ENCODE measurements at places on chromosomes 3 and 15. TPM values are rescaled to one million over a fixed set of nuclear protein-coding genes. Genes with fewer than 3 reads are reported as not detected.

The DOCK3 gene
- total RNA-seq = 3.6 TPM

- no peaks in the 10 kb centered on the region for H3K36me3 ChIP-seq
- no peak overlapping the region for H3K27ac ChIP-seq
Observed at GRCh38 chr3:13277860-13278531, 142.1 kb downstream of the NUP210 start.

The UNC13C gene
- total RNA-seq = not detected

GRCh38 chr3:46095307-46095706 is 68.0 kb upstream of the XCR1 start:
- peaks cover 22% of the 10 kb centered on the region for H3K27me3 ChIP-seq
- no peaks in the 10 kb centered on the region for H3K36me3 ChIP-seq
- peaks cover 45% of the 10 kb centered on the region for H3K4me1 ChIP-seq

- no peaks in the 10 kb centered on the region for H3K27me3 ChIP-seq
- no peak for DNase-seq
- H3K4me1 ChIP-seq = no peaks in the 10 kb centered on the region
- H3K36me3 ChIP-seq = no peaks in the 10 kb centered on the region
Observed at GRCh38 chr3:42486814-42487565, 15.5 kb upstream of the VIPR1 start.

GRCh38 chr3:119778176-119778575 is 3.7 kb upstream of the NR1I2 start:
- no peak overlapping the region for H3K27ac ChIP-seq
- no peak overlapping the region for H3K4me3 ChIP-seq
- peaks cover 3% of the 10 kb centered on the region for H3K36me3 ChIP-seq
- no peaks in the 10 kb centered on the region for H3K27me3 ChIP-seq
- no peak for DNase-seq

DNA sequence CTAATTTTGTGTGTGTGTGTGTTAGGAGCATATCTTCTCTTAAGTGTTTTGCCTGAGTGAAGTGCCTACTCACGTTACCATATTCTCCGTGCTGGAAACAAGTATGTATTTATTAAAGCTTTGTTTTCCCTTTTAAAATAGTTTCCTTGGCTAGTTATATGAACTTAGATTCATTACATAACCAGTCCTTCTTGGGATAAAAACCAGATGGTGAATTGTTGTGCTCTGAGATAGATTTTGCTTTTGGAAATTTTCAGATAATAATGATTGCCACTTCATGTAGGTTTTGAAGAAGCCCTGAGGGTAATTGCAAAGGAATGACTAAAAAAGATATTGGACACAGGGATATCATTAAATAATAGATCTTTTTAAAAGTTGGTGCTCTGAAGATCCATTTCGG is 390.2 kb upstream of the SGO1 start:
- no peaks in the 10 kb centered on the region for H3K27me3 ChIP-seq
- no peak overlapping the region for H3K27ac ChIP-seq
- H3K36me3 ChIP-seq = no peaks in the 10 kb centered on the region
- no peak overlapping the region for H3K4me3 ChIP-seq

GRCh38 chr15:90553248-90553745 is 23.6 kb downstream of the CRTC3 start:
- no peaks in the 10 kb centered on the region for H3K27me3 ChIP-seq
- H3K4me3 ChIP-seq = no peak overlapping the region
- peaks cover 37% of the 10 kb centered on the region for H3K4me1 ChIP-seq
- no peak for DNase-seq

The IGSF10 gene
- total RNA-seq = not detected

DNA sequence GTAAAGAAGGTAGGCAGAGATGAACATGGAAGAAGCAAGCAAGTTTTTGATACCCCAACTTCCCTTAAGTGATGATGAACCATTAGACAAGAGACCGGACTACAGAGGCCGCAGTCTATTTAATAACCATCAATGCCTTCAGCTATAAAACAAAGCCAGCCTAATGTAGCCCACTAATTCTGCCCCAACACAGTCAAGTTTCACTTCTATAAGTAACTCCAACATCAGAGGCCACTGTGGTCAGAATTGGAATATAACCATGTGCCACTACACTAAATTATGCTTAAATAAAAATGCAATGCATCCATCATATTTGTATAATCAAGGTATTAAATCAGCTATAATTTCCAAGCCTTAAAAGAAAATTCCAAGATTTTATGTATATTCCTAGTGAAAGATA is 234.7 kb downstream of the FOXP1 start:
- no peaks in the 10 kb centered on the region for H3K27me3 ChIP-seq
- H3K27ac ChIP-seq = peak overlapping the region; percentile 34
- no peak for DNase-seq
- no peak overlapping the region for H3K4me3 ChIP-seq
- peaks cover 13% of the 10 kb centered on the region for H3K36me3 ChIP-seq
- peaks cover 54% of the 10 kb centered on the region for H3K4me1 ChIP-seq

GRCh38 chr3:56573501-56573900 is 16.5 kb downstream of the CCDC66 start:
- no peak overlapping the region for H3K4me3 ChIP-seq
- no peak overlapping the region for H3K27ac ChIP-seq
- H3K4me1 ChIP-seq = peaks cover 24% of the 10 kb centered on the region
- peaks cover 63% of the 10 kb centered on the region for H3K36me3 ChIP-seq
- H3K27me3 ChIP-seq = no peaks in the 10 kb centered on the region

The CCDC54 gene
- total RNA-seq = not detected

The GATM gene
- 6.5 TPM for total RNA-seq

The TGM5 gene
- 0.11 TPM for total RNA-seq

- H3K27me3 ChIP-seq = peaks cover 10% of the 10 kb centered on the region
- no peaks in the 10 kb centered on the region for H3K4me1 ChIP-seq
- no peak overlapping the region for H3K27ac ChIP-seq
Observed at GRCh38 chr15:72907733-72908132, 124.2 kb upstream of the ADPGK start.

- H3K4me3 ChIP-seq = no peak overlapping the region
- no peak for DNase-seq
- H3K27ac ChIP-seq = no peak overlapping the region
- H3K36me3 ChIP-seq = no peaks in the 10 kb centered on the region
- H3K4me1 ChIP-seq = no peaks in the 10 kb centered on the region
Observed at GRCh38 chr3:114892880-114893279, 254.2 kb downstream of the ZBTB20 start.

DNA sequence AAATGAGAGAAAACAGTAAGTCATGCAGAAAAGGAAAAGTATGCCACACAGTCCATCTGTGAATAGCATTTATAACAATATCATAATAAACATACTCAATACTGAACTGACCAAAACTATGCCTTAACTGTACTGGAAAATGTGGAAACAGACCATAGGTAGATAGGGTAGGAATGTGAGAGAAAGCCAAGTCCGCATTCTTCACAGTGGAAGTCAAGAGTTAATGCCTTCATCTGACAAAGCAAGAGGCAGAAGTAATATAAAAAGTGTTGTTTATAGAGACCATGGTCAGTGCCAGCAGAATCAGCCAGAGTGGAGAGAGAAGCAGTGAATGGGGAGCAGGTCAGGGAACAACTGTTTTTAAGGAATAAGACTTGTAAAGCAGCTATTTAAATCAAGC is 52.3 kb downstream of the KBTBD12 start:
- no peaks in the 10 kb centered on the region for H3K36me3 ChIP-seq
- H3K4me1 ChIP-seq = no peaks in the 10 kb centered on the region
- peaks cover 3% of the 10 kb centered on the region for H3K27me3 ChIP-seq
- no peak overlapping the region for H3K27ac ChIP-seq
- DNase-seq = no peak

The RAD51 gene
- total RNA-seq = 66.5 TPM

DNA sequence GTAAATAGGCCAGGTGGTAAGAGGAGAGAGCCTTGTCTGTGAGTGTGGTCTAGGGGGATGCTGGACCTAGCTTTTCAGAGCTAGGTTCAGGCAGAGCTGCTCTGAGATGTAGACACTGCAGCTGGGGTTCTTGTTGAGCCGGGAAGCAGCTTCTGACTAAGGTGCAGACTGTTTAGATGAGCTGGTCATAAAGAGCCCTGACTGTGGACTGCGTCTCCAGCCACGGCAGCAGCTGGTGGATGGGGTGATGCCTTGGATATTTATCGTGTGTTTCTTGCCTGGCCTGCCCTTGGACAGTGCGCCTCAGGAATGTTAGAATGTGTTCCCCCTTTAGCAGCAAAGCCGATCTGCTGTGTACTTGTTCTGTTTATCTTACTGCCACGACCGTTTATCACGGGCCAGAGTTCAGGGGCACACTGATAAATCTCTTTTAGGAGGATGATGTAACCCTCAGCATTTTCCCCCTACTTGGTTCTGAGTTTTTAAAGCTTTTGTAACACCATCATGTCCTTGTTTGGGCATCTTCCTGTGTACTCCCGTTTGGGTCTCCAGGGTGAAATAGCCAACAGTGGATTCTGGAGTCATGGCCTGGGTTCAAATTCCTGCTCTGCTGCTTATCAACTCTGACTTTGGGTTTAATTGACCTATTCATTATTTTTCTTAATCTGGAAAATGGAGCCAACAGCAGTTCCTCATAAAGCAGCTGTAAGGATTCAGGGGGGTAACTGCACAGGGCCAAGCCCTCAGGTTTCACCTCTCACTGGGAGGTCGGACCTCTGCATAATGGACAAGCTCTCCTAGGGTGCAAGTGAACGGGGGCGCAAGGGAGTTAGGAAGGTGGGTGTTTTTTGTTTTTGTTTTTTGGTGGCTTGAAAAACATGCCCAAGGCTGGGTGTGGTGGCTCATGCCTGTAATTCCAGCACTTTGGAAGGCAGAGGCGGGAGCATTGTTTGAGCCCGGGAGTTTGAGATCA is 51.4 kb downstream of the FLNB start:
- H3K27me3 ChIP-seq = no peaks in the 10 kb centered on the region
- H3K27ac ChIP-seq = no peak overlapping the region
- peaks cover 22% of the 10 kb centered on the region for H3K4me1 ChIP-seq

GRCh38 chr3:14913926-14914778 is 33.2 kb upstream of the NR2C2 start:
- H3K36me3 ChIP-seq = no peaks in the 10 kb centered on the region
- no peak overlapping the region for H3K4me3 ChIP-seq
- no peaks in the 10 kb centered on the region for H3K4me1 ChIP-seq
- no peak for DNase-seq

Measured in activated CD8-positive, alpha-beta T cell treated with anti-CD3 and anti-CD28 coated beads for 36 hours (primary cell).